ENCODE measurements at places on chromosomes 1 and 21.

DNA sequence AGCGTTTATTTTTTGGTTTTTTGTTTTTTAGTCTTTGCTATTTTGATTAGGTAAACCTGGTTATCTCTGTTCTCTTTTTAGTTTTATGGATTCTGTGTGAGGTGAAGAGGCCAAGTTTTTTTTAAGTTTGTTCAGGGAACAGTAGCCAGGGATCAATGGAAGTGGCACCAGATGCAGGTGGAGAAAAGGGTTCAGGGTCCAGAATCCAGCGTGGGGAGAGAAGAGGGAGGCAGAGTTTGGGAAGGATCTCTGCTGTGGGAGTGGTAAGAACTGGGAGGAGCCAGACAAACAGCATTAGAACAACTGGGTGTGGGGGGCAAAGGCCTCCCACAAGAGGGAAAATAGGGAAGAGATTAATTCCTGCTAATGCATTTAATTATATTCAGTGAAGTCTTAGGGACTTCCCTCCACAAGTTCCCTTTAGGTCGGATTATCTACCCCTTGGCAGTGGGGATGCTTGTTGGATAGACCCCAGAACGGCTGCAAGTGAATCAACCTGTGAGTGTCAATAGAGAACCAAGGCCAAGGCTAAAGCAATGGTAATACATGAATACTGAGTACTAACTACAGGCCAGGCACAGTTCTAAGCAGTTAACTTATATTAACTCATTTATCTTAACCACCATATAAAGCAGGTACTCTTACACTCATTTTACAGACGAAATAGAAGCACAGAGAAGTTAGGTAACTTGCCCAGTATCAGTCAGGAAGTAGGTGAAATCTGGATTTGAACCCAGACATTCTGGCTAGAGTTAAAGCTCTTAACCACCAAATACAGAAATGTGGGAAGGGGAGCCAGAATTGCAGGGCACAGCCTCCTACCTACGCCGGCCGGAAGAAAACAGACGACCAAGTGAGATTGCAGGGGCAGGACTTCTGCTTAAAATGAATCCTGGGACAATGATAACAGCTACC lies 498 bp downstream of the GNAT2 start:
- DNase-seq: no peak

- no peak for DNase-seq
Measured at GRCh38 chr21:15063081-15063813, 1.6 kb downstream of the NRIP1 start.

- peak; percentile 45 for DNase-seq
Measured at GRCh38 chr1:17233675-17234320, 15.1 kb upstream of the PADI3 start.

DNA sequence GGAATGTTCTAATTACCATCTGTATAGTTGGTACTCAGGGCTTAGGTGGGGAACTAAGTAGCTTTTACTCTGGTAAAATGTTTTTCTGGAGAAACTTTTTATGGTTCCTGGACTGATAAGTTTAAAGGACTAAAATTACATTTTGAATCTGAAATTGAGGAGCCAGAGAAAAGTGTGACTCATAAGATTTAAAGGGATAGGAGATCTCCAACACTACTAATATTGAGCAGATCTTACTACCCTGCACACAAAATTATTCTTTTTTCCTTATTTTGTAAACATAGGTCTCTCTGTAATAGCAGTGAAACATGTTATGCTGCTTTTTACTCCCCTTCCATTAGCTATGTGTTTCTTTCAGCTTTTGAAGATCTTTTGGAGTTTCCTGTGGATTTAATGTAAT lies 32.5 kb downstream of the MTF2 start:
- DNase-seq: no peak

GRCh38 chr1:228369608-228370438 lies 36.8 kb downstream of the TRIM11 start:
- DNase-seq: no peak

DNA sequence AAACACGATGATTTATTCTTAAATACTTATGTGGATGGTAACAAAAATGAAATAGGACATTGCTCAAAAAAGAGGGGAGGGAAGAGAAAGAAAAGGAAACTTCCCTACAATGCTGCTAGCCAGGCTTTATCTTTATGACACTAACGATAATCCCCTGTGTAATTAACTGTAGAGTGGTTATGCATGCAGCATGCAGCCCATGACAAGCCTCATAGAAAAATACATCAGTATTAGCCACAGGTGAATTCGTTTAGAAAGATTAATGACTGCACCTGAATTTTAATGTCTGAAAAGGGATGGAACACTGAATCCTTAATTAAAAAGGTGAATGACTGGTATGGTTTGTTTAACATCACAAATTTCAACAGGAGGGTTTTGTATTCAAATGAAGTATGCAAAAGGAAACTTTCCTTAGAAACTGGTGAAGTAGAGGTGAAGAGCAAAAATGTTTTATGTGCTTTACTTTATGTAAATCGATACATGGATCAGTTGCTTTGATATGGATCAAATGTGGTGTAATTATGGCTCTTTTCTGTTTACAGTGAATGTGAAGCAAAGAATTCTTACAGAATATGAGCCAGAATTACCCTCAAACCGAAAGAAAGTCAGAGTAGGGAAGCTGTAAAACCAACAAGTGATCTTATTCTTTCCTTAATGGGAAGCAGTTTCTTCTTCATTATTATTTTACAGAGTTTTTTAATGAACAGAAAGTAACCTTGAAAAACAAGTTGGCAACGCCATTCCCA lies 569.6 kb upstream of the ADGRL2 start:
- no peak for DNase-seq

DNA sequence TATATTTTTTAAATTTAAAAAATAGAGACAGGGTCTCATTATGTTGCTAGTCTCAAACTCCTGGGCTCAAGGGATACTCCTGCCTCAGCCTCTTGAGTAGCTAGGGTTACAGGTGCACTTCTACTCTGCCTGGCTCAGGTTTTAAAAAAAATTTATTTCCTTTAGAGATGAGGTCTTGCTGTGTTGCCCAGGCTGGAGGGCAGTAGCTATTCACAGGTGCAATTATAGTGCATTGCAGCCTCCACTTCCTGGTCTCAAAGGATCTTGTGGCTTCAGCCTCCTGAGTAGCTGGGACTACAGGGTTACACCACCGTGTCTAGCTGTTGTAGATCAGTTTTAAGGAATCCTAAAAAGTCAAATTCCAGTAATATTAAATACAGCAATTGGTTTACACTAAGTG lies 5.0 kb downstream of the RNF11 start:
- no peak for DNase-seq

- DNase-seq: no peak
Measured at GRCh38 chr1:44842486-44842861, 579 bp downstream of the PTCH2 start.

Data from iPS-NIHi11 (cell line).